Neural crest cell (in vitro differentiated cells): ENCODE measurements at places on chromosomes 3 and 15.

GRCh38 chr3:113533534-113533892, 1.2 kb downstream of the SIDT1 start:
- DNase-seq: no peak

DNA sequence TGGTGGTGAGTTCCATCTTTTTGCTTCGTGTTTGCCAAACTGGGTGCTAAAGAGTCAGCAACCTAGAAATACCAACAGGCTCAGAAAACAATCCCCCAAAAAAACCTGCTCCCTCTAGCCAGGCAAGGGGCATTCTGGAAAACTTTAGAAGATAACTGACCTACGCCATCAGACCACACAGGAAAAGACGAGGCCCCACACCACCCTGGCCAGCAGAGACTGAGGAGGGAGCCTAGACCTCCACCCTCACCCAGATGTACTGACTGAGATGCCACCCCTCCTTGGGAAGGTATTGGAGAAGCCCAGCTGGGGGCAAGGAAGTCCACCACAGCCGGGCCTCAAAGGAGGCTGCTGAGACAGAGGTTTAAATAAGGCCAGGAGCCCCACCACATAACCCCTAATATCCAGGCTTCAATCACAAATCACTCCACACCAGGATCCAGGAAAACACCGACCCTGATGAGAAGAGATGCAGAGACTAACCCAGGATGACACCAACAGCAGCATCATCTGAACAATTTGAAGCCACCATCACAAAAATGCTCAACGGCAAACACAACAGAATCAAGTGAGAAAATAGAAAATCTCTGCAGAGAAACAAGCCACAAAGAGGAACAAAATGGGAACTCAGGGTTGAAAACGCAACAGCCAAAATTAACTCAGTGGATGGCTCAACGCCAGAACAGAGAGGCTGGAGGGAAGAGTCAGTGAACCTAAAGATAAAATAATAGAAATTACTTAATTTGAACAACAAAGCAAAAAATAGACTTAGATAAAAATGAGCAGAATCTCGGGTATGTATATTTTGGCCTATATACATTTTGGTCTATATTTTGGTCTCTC, 61.0 kb downstream of the TPRA1 start:
- DNase-seq: no peak

- no peak for DNase-seq
Measured at GRCh38 chr3:67015702-67016484, 17.8 kb downstream of the KBTBD8 start.

DNA sequence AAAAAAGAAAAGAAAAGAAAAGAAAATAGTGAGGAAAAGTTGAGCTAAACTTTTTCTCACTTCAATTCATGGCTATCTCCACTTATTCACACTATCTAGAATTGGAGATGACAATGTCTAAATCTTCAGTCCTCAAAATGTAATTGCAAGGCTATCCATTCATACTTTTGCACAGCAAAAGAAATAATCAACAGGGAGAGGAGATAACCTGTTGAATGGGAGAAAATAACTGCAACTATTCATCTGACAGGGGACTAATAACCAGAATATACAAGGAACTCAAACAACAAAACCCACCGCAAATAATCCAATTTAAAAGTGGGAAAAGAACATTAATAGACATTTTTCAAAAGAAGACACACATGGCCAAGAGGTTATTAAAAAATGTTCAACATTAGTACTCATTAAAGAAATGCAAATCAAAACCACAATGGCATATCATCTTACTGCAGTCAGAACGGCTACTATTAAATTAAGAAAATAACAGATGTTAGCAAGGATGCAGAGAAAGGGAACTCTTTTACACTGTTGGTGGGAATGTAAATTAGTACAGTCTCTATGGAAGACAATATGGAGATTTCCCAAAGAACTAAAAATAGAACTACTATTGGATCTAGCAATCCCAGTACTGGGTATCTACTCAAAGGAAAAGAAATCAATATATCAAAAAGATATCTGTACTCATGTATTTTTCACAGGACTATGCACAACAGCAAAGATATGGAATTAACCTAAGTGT, 73.5 kb upstream of the PPIB start:
- no peak for DNase-seq

DNA sequence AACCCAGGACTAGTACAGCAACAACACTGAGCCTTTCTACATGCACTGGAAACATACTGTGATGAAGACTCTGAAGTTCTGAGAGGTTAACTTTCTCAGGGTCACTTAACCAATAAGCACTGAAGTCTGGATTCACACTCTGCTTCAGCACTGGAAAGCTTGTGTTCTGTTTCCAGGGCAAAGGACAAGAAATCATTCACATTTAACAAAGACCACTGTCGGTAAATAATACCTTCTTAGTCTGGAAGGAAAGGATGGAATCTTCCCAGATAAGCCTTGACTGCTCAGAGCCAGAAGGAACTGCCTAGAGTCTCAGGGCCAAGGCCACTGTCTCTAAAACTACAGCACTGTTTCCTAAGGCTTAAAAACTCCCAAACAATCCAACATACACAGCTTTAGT, 4.3 kb upstream of the GLYCTK start:
- DNase-seq: no peak

GRCh38 chr3:182913889-182914288, 66.4 kb downstream of the DCUN1D1 start:
- DNase-seq: no peak

- DNase-seq: no peak
Measured at GRCh38 chr3:14505001-14505802, 34.9 kb downstream of the GRIP2 start.

DNA sequence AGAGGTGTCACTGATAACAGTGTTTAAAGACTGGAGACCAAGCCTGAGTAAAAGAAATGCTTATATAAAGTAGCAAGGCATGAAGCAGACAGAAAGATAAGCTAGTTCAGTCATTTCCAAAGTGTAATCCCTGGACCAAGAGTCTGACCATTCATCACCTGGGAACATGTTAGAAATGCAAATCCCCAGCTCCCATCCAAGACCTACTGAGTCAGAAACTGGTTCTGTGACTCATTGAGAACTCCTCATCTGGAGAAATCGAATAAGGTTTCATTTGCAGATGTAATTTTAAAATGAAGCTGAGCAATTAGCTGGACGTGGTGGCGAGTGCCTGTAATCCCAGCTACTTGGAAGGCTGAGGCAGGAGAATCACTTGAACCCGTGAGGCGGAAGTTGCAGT, 473.9 kb upstream of the UBE2E2 start:
- no peak for DNase-seq

DNA sequence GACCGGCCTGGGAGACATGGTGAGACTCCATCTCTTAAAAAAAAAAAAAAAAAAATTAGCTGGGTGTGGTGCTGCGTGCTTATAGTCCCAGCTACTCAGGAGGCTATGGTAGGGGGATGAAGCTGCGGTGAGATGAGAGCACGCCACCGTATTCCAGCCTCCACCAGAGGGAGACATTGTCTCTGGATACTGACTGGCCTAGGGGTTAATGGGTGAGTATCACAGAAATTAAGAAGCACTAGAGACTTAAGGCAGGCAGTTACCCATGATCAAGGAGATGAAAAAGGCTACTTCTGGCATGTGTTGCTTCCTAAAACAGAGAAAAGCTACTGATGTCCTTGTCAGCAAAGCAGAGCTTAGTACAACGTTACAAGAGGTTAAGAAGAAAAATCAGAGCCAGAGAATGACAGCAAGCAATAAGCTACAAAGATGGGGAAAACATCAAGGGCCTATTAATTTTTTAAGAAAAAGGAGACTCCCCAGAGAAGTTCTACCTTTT, 8.6 kb downstream of the TFRC start:
- DNase-seq: peak; percentile 63

DNA sequence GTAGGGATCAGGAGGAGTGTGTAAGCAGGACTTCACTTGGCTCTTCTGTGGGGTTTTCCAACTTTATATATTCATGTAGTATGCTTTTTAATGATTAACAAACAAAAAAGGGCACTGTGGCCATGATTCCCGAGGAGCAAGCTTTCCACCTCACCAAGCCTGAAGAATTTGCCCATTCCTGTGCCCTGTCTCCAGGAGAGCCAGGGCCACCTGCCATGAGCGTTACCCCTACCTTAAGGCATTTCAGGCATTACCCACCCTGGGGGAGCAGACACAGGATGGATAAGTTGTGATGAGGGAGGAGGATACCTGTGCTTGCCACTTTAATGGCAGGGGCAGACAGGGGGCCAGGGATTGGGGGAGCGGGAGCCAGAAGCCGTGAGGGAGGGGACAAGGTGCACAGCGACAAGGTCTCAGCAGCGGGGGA, 3.0 kb downstream of the TRPM1 start:
- no peak for DNase-seq

- no peak for DNase-seq
Measured at GRCh38 chr3:150697646-150698045, 6.1 kb downstream of the ERICH6 start.

DNA sequence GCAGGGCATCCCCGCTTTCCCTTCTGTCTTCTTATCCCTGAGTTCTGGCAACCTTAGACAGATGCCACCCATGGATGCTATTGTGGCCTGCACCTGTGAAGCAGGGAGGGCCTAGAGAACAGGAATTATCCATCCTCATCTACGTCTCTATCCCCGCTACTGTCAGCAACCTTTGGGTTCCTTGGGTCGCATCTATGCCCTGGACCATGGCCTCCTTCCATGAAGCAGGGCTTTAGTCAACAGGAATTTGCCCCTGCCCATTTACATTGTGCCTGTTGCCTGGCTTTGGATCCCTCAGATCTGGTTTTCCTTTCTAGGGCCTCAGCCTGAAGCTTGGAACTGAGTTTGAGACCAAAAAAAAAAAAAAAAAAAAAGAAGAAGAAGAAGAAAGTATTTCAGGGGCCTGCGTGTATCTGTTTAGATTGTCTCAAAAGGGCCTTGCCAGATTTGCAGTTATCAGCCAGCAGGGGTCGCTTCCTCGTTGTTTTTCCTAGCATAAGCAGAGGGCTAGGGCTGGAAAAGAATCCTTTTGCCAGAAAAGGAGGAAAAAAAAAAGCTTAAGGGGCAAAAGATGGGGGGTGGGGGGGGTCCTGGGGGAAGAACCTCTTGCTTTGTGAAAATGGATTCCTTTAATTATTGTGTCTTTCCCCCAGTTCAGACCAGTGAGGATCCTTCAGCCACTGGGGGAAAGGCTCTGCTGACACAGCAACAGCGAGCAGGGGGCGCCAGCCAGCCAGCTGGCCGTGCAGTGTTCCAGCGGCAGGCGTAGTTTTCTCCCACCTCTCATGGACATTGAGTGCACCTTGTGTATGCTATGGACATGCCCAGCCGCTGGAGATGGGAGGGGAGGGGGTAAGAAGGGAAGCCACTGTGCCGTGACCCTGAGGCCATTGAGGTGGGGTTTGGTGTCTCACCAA, 65.7 kb upstream of the ALDH1L1 start:
- peak; percentile 48 for DNase-seq

GRCh38 chr15:76916369-76916768, 11.2 kb upstream of the SCAPER start:
- no peak for DNase-seq

DNA sequence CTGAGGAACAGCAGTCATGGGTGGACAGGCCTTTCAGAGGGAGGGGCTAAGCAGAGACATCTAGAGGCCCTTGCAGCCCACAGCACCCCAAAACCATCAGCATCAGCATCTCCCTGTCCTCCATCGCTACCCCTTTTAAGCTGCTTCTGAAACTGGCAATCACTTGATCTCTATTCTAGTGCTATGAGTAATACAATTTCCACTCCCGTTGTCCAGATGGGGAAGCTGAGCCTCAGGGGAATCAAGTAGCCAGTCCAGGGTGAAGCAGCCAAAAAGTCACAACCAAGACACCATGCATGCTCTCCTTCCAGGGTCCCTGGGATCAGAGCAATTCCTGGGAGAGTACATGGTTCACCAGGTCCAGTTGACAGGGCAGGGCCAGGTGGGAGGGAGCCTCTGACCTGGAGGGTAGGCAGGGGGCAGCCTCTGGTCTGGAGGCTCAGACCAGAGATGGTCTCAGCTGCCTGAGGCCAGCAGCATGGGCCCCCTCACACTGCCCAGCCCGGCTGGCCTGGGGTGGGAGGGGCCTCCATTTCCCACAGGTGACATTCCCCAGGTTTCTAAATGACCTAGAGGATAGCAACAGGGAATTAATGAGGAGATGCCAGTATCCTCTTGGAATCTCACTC, 30.0 kb downstream of the KLHL25 start:
- no peak for DNase-seq

DNA sequence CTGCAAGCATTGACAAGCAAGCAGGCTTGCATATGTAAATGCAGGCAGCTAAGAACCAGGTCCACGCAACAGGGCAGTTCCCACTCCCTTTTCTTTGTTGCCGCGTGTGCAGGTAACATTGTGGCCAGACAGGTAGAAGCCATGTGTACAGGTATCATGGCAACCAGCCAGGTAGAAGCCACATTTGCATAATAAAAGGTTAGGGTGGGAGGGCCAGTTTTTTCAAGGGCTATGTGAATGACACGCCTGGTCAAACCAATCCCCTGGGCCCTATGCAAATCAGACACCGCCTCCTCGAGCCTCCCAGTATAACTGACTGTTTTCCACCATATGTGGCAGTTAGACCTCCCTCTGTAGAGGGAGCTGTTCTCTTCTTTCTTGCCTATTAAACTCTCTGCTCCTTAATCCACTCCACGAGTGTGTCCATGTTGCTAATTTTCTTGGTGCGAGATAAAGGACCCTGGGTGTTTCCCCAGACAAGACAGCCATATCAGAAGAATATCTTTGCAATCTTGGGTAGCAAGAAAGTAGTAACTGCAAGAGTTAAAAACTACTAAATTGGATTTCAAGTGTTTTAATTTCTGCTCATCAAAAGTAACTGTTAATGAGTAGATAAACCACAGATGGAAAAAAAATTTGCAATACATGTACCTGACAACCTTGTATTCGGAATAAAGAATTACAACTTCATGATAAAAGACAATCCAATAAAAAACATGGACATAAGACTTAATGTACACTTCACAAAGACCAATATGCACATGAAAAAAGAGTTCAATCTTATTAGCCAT, 21.8 kb downstream of the PCOLCE2 start:
- no peak for DNase-seq
